ENCODE measurements at places on chromosomes 6 and 20. TPM values are rescaled to one million over a fixed set of nuclear protein-coding genes. Genes with fewer than 3 reads are reported as not detected.

The TRIM40 gene
- total RNA-seq, result not detected

DNA sequence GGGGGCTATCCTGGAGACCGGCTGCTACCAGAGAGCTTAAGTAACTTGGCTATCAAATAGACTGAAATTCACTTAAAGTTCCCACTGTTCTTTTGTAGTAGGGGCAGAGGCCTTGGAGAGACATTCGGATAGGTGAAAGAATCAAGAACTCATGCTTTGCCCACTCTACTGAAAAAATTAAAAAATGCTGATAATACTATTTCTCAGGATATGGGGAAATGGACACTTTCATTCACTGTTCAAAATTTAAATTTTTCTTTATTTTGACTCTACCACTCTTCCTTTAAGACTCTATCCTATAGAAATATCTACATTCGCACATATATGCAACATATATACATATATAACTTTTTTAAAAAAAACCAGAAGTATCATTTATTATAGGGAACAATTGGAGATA lies 117.8 kb upstream of the CHD6 start:
- DNase-seq, result no peak

The COX4I2 gene
- total RNA-seq, result not detected

- no peak for DNase-seq
These were observed 6.1 kb downstream of the PTGIS start for GRCh38 chr20:49561806-49562205.

The KCNG1 gene
- total RNA-seq, result 0.17 TPM

- no peak for DNase-seq
These were observed 54.6 kb downstream of the PPARD start for GRCh38 chr6:35396991-35397390.

The ACTL10 gene
- total RNA-seq, result 4.9 TPM

- DNase-seq, result no peak
These were observed 25.5 kb upstream of the VEGFA start for GRCh38 chr6:43744491-43744890.

DNA sequence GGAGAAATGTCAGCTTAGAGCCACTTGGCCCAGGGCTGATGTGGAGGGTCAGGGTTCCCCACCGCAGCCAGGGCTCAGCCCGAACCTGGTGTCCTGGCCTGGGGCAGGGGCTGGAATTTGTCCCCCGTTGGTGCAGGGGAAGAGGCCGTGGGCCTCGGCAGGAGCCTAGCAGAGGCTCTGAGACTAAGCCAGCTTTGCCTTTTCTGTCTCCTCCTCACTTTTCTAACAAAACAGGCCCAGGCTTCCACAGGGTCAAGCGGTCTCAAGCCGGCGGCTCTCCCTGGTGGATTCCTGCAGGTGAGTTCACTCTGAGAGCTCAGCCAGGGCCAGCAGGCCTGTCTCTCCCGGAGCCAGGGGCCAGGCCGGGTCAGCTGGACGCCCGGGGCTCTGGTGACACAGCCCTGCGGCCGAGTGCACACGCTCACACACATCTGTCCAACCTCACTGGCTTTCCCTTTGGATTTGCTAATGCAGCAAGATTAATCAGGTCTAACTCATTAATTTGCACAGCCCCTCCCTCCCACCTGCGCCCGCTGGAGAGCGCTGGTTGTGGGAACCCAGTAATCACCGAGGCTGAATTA lies 2.9 kb upstream of the CHRNA4 start:
- DNase-seq, result no peak

GRCh38 chr20:24959591-24960301 lies 10.7 kb downstream of the CST7 start:
- DNase-seq, result no peak

- no peak for DNase-seq
These were observed 328.4 kb downstream of the TPBG start for GRCh38 chr6:82691997-82692396.

The SPTLC3 gene
- total RNA-seq, result 0.71 TPM

GRCh38 chr6:134676307-134677281 lies 273.3 kb downstream of the ALDH8A1 start:
- DNase-seq, result no peak

GRCh38 chr6:17167327-17167979 lies 65.6 kb downstream of the STMND1 start:
- no peak for DNase-seq

The PACSIN1 gene
- total RNA-seq, result 0.57 TPM

The BANF2 gene
- not detected for total RNA-seq

- no peak for DNase-seq
These were observed 5.5 kb downstream of the POU3F2 start for GRCh38 chr6:98839781-98840361.

DNA sequence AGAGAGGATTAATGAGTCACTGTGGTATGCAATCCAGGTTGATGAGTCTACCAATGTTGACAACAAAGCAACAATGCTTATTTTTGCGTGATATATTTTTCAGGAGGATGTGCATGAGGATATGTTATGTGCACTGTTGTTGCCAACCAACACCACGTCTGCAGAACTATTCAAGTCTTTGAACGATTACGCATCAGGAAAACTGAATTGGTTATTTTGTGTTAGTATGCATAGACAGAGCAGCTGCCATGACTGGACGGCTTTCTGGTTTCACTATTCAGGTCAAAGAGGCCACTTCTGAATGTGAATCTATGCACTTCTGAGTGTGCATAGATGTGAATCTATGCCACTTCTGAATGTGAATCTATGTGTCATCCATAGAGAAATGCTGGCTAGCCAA lies 134.0 kb upstream of the GRIK2 start:
- no peak for DNase-seq

The SLC32A1 gene
- total RNA-seq, result 0.19 TPM

The CGA gene
- total RNA-seq, result not detected

GRCh38 chr6:22965889-22966288 lies 396.5 kb downstream of the HDGFL1 start:
- DNase-seq, result no peak

GRCh38 chr20:6122873-6123648 lies at the start of gene FERMT1:
Gene FERMT1, minus strand, starts transcription at chr20:6123030. Its CDS starts 3,476 bp downstream, at chr20:6119554.
- no peak for DNase-seq

DNA sequence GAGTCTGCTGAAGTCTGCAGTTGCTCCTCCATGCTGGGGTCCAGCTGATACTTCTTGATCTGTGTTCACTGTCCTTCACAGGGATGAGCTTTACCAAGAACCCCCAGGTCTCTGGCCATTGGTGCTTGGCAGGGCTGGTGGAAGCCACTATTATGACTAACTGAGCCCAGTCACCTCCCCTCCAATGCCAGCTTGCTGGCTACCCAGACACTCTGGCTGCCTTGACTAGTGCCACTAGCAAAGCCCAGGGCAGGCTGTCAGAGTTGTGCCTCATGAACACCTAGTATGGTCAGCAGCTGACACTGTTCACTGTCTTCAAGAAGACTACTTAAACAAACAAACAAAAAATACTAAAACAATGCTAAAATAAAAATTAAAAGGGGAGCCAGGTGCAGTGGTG lies 8.8 kb downstream of the ASIP start:
- DNase-seq, result no peak

The HDGFL1 gene
- total RNA-seq, result not detected

Measured in naive thymus-derived CD4-positive, alpha-beta T cell (primary cell).